ENCODE measurements at places on chromosomes 3 and 15.
A peak's percentile ranks its signal among the peaks of the same experiment; 100 is the strongest.

- no peak for DNase-seq
These were observed 43.5 kb downstream of the SCN5A start for GRCh38 chr3:38605981-38606380.

DNA sequence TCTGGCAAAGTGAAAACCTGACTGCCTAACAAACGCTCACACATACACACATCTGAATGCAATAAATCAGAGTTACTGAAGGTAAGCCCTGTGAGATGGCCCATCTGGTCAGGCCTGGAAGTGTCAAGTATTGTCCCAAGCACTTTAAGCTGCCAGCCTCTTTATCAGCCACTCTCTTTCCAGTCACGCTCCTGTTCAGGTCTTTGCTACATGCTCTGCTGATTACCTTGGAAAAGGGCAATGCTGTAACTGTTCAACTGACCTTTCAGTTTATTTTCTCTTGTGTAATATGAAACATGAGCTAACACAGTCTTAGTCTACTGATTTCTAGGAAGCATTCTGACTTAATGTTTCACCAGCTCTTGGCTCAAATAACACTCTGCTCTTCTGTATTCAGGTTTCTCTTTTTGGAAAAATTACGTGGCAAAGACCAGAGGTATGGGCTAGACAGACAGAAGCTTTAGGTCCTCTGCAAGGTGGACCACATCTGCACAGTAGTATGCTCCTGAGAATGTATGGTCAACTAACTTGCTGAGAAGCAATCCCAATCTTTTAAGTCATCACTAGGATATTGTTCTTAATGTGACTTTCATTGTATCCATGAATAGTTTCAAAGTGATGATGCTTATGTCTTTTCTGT is 44.5 kb downstream of the GBE1 start:
- peak; percentile 32 for DNase-seq

- DNase-seq = no peak
These were observed 13.1 kb upstream of the ITPKA start for GRCh38 chr15:41480396-41481140.

DNA sequence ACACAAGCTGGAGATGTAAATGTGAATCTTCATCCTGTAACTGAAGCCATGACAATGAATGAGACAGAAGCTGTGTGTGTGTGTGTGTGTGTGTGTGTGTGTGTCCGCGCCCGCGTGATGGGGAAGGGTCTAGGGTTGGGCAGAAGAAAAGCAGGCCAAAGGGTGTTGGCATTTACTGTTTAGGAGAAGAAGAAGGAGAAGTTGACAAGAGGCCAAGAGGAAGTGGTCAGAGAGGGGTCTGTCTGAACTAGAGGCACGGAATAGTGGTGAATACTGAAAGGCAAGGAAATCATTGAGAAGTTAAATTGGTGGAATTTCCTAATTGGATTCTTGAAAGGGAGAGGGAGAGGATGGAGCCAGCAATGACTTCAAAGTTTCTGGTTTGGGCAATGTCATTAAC is 5.6 kb upstream of the NCEH1 start:
- no peak for DNase-seq

- no peak for DNase-seq
These were observed 12.5 kb downstream of the GASK1A start for GRCh38 chr3:42991341-42992315.

DNA sequence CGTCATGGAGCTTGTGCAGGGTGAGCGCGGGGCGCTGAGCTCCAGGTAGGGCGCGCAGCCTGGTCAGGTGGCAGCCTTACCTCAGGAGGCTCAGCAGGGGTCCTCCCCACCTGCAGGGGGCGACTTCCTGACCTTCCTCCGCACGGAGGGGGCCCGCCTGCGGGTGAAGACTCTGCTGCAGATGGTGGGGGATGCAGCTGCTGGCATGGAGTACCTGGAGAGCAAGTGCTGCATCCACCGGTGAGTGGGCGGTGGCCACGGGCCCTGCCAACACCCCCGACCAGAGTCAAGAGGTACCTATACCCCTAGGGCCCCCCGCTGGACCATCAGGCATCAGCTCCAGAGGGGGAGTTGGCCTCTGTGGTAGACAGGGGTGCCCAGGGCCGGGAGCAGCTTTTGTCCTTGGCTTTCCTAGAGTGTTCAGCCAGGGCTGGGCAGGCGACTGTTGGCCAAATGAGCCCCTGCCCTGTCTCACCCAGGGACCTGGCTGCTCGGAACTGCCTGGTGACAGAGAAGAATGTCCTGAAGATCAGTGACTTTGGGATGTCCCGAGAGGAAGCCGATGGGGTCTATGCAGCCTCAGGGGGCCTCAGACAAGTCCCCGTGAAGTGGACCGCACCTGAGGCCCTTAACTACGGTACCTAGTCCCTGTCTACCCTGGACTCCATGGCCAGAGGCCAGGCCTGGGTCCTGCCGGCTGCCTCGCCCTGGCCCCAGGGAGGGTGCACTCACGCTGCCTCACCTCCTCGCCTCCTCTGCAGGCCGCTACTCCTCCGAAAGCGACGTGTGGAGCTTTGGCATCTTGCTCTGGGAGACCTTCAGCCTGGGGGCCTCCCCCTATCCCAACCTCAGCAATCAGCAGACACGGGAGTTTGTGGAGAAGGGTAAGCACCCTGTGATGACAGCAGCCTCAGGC is 9.1 kb downstream of the FES start:
- no peak for DNase-seq

All from AG04450 (cell line).